ENCODE measurements at places on chromosomes 1 and 21. TPM values are rescaled to one million over a fixed set of nuclear protein-coding genes. Genes with fewer than 3 reads are reported as not detected.

Gene RYR2
- total RNA-seq: 0.03 TPM

Gene MROH9
- not detected for total RNA-seq

- no peak for DNase-seq
Observed at GRCh38 chr1:230128569-230129285, 61.7 kb downstream of the GALNT2 start.

DNA sequence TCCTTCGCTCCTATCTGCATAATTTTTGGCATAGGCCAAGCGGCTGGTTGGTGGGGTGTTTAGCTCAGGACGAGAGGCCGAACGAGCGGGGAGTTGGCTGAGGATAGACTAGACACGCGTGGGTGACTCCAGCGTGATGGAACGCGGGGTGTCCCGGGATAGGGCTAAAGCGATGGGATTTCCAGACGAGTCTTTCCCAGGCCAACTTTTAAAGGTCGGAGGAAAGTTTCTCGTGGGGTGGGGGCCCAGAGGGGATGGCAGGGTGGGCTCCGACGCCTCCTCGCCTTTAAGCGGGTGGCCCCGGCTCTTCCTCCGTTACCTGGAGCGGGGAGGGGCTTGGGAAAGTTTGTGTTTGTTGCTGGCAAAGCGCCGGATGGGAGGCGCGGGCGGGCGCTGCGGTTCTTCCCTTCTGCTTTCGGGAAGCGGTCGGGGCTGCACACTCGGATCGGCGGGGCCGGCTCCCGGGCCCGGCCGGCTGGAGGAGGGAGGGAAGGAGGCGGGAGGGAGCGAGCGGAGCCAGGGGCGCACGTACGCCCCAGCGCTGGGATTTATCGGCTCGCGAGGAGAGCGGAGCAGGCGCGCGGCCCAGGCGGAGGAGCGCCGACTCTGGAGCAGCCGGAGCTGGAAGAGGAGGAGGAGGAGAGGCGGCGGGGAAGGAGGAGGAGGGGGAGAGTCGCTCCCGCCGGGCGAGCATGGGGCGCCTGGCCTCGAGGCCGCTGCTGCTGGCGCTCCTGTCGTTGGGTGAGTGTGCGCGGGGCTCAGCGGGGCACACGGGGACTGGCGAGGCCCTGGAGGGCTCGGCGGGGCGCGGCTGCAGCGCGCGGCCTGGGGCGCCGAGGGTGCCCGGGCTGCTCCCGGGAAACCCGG is at the start of gene PTGFRN:
Gene PTGFRN, plus strand, starts transcription at position 405 of the 867 bp plus-strand sequence. Its CDS starts 288 bp downstream, at position 693.
- DNase-seq: peak; percentile 75

GRCh38 chr1:190578017-190578416 is 100.4 kb upstream of the BRINP3 start:
- DNase-seq: no peak

DNA sequence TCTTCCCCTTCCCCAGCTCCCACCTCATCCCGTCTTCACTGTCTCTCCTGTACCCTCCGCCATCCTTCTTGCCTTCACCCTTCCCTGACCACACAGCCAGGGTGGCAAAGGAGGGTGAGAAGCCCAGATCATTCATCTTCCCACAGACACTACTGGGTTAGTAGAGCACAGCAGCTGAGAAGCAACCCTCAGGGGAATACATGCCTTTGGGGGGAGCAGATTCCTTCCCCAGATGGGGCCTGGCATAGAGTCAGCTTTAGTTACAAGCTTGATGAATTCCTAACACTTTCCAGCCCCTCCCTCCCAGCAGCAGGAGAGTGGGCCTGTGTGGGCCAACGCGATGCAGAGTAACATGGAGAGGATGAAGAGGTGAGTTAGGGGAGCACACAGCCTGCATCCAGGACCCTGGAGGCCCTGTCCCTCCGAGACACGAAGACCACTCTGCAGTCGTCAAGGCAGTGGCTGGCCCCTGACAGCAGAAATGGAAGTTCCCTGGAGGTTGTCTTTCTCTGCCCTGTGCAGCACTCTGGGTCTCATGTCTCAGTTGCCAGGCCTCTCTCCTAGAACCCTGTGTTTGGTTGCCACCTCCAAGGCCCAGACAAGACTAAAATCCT is 8.8 kb upstream of the BTG2 start:
- DNase-seq: no peak

Gene LIPI
- total RNA-seq: not detected

GRCh38 chr1:162292422-162292849 is 84.2 kb downstream of the SPATA46 start:
- DNase-seq: no peak

DNA sequence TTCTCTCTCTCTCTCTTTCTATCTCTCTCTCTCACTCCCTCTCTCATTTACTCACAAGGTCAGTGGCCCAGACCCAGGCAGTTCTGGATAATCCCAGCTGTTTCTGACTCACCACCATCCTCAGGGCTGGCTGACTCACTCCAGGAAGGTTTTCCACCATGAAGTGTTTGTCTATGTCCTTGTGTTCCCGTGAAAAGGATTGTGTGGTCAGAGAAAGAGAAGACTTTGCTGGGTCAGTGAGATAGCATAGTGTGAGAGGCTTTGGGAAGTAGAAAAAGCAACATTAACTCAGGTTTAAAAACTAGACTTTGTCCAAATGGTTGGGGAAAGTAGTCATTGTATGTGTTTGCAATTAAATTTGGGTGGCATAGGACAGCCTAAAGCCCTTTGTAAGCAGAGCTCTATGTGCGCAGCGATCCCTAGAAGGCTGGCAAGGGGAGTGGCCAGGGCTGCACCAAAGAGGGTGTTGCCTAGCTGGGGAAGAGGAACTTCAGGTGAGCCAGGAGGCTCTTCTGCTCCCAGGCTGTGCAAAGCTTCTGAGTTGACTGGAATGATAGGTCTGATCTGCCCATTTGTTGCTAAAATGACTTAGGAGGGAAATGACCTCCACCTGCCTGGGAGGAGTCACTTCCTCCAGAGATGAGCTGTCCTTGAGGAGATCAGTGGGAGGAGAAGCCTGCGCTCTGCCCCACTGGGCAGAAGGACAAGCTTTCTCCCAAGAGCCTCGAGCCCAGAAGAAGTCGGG is 4.9 kb upstream of the CAPN2 start:
- DNase-seq: no peak

GRCh38 chr21:25097648-25098047 is 509.6 kb downstream of the MRPL39 start:
- no peak for DNase-seq

GRCh38 chr1:66330722-66331141 is 203.2 kb upstream of the SGIP1 start:
- DNase-seq: no peak

- DNase-seq: peak; percentile 28
Observed at GRCh38 chr1:229093609-229094336, 177.1 kb upstream of the RAB4A start.

GRCh38 chr1:171595324-171595723 is 26.7 kb upstream of the MYOCOS start:
- peak; percentile 54 for DNase-seq

Gene ATAD3B
- 16.0 TPM for total RNA-seq

Gene LRRC3
- 22.0 TPM for total RNA-seq

Gene SELL
- 1.9 TPM for total RNA-seq

Gene SH3BP5L
- total RNA-seq: 15.3 TPM

Gene ACTN2
- total RNA-seq: not detected

Gene PRAMEF8
- not detected for total RNA-seq

Gene SPRR2E
- total RNA-seq: not detected

- no peak for DNase-seq
Observed at GRCh38 chr1:193754732-193755427, 568.5 kb upstream of the B3GALT2 start.

Gene ATP6V1G3
- total RNA-seq: not detected

Gene TESK2
- total RNA-seq: 7.0 TPM

GRCh38 chr1:199856216-199856780 is 171.2 kb upstream of the NR5A2 start:
- DNase-seq: no peak

Gene DIP2A
- total RNA-seq: 15.2 TPM

DNA sequence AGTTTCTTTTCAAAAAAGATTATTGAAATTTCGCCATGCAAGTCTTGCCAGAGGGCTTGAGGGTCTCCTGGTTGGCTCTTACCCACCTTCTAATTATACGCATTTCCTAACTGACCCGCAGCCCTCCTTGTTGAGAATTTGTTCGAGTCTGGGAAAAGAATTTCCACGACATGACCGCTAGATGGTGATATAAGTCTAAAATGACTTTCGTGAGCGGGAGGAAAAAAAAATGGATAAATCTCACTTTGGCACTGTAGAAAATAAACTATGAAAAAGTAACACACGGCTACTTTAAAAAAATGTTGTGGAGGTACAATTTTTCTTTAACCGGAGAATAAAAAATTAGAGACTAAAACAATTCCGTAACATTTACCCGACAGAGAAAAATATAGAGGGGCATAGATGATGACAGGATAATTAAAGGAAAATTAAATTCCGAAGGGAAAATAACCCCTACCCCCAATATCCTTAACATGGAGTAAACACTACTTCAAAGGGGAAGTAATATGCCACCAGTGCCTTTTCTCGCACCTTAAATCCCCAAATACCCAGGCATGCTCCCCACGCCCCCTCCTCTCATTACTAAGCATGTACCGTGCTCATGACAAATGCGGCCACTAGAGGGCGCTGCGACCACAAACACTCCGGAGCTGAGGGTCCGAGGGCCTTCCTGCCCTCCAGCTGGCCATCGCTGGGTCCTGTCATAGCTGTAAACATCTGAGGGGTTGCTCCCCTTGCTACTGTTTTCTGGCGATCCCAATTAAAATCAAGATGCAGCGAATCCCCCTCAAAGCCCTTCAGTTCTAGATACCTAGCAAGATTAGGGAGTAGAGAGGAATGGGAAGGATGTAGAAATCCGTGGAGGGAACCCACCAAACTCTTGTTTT is 266.9 kb downstream of the ASTN1 start:
- peak; percentile 55 for DNase-seq

- no peak for DNase-seq
Observed at GRCh38 chr1:209621741-209622655, 30.2 kb downstream of the LAMB3 start.

Gene CLCA1
- 0.10 TPM for total RNA-seq

DNA sequence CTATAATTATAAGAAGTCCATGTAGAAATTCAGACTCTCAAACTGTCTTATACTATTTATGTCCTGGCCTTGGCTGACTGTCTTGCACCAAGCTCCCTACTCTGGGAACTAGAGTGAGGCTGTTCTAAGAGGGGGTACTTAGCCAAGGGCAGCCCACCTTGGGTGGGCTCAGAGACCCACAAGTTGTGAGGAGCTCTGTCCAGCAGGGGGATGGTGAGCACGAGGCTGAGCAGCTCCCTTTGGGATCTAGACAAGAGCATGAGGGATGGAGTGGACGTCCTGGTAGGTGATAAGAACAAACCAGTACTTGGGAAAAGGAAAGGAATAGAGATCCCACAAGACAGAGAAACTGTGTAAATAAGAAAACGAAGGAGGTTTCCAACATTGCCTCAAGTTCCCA is 127.1 kb upstream of the SLC44A3 start:
- DNase-seq: no peak

Gene RORC
- total RNA-seq: 32.1 TPM

DNA sequence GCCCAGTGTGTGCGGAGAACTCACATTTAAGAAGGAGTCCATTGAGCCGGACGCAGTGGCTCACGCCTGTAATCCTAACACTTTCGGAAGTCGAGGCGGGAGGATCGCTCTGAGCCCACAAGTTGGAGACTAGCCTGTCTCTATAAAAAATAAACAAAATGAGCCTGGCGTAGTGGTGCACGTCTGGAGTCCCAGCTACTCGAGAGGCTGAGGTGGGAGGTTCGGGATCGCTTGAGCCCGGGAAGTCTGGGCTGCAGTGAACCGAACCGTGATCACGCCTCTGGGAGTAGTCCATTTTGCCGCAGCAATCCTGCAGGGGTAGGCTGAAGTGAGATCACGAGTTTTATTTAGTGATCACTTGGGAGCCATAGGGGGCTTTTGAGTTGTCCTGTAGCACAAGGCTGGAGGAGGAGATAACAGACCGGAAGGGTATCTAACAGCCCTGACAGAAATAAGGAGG is 497 bp upstream of the FUCA1 start:
- DNase-seq: no peak

Gene LRRIQ3
- 0.30 TPM for total RNA-seq
